ENCODE measurements at places on chromosomes 7 and 10.

DNA sequence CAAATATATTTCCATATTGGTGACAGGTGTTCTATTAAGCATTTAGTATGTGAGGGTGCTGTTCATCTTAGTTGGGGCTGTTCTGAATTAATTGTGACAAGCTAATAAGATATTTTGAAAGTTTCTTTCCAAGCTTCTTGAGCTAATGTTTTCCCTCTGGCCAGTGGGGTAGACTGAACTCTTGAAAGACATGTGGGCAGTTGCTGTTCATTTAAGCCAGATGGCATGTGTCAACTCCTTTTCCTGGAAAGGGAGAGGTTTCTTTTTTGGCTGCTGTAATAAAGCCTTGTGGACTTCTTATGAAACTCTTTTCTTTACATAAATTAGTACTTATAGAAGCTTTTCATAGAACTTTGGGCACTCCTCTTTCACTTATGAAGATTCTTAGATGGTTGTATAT lies 21.7 kb downstream of the RAB18 start:
- DNase-seq, result no peak

- no peak for DNase-seq
Measured at GRCh38 chr10:80753612-80754011, 215.9 kb downstream of the SH2D4B start.

- no peak for DNase-seq
Measured at GRCh38 chr7:9029681-9030530, 596.5 kb downstream of the NXPH1 start.

DNA sequence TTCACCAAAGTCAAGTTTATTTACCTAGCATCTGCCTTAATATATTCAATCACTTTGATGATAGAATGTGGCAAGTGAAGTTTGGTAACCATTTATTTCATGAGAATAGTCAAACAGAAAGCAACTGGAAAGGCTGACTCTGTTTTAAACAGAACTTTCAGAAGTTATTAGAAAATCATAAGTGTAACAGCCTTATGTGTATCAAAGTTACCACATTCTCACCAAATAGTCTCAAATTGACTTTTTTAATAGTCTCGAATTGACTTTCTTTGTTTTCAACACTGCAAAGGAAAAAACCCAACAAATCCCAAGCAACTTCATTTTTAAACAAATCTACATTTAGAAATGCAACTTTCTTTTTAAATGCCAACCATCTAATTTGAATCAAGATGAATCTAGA lies 29.5 kb downstream of the NAMPT start:
- DNase-seq, result no peak

All from T-helper 2 cell (primary cell).